ENCODE measurements at places on chromosomes 2 and 18. TPM values are rescaled to one million over a fixed set of nuclear protein-coding genes. Genes with fewer than 3 reads are reported as not detected.

Gene RASGRP3
- total RNA-seq = 16.5 TPM

Gene DSG1
- total RNA-seq = not detected

Gene FEZ2
- 40.8 TPM for total RNA-seq

Gene B3GNT7
- total RNA-seq = 51.6 TPM

Gene GPR45
- not detected for total RNA-seq

Gene ANKRD23
- total RNA-seq = 4.1 TPM

Gene MOB4
- 27.9 TPM for total RNA-seq

- H3K36me3 ChIP-seq = no peaks in the 10 kb centered on the region
- H3K4me3 ChIP-seq = peak overlapping the region; percentile 33
- DNase-seq = peak; percentile 67
- peaks cover 6% of the 10 kb centered on the region for H3K27me3 ChIP-seq
- peaks cover 5% of the 10 kb centered on the region for H3K4me1 ChIP-seq
Observed at GRCh38 chr2:38959938-38960608, 70.4 kb downstream of the ARHGEF33 start.

DNA sequence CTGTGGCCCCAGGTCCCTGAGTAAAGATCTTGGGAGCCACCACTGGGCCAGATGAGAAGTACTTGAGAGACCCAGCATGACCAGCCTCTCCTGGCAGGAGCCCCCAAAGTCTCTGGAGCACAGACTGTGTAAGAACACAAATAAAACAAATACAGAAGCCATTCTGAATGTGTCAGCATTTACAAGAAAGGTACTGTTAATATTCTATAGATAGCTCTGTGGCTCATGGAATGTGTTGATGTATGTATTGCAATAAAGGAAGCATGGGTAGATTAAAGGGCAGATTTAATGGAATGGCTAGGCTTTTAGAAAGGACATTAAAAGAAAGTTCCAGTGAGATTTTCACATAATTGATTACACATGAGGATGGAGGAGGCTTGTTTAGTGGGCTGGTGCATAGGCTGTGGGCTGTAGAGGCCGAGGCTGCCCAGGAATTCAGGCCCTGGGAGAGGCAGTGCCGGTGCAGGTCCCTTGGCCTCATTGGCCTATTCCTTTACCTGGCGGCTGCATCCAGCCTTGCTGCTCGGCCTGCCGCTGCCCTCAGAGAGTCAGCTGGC, 127.7 kb upstream of the DLX2 start:
- H3K27ac ChIP-seq = no peak overlapping the region
- H3K4me3 ChIP-seq = no peak overlapping the region
- H3K4me1 ChIP-seq = peaks cover 15% of the 10 kb centered on the region
- no peaks in the 10 kb centered on the region for H3K36me3 ChIP-seq

GRCh38 chr2:209240204-209240603, 183.6 kb upstream of the MAP2 start:
- H3K4me1 ChIP-seq = no peaks in the 10 kb centered on the region
- no peaks in the 10 kb centered on the region for H3K27me3 ChIP-seq
- no peak overlapping the region for H3K4me3 ChIP-seq

- no peaks in the 10 kb centered on the region for H3K4me1 ChIP-seq
- no peak overlapping the region for H3K4me3 ChIP-seq
- DNase-seq = no peak
Observed at GRCh38 chr2:124147552-124147951, 122.5 kb downstream of the CNTNAP5 start.

DNA sequence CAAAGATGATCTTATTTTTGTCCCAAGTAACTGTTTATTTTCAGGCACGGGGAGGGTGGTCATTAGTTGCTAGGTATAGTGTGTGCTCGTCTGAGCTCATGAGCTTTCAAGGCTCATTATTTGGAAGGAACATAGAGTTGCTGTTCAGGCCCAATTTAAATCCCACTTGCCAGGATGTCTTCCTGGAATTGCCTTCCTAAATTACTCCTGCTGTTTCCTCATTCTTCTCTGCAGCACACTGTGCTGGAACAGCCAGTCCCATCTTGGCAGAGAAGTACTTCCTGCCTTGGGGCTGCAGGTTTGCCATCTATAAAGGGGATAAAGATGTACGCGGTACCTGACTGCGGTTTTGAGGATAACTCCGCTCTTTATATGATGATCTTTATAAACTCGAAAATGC, 37.3 kb downstream of the GREB1 start:
- no peaks in the 10 kb centered on the region for H3K36me3 ChIP-seq
- H3K4me1 ChIP-seq = no peaks in the 10 kb centered on the region
- H3K4me3 ChIP-seq = no peak overlapping the region
- no peak overlapping the region for H3K27ac ChIP-seq

DNA sequence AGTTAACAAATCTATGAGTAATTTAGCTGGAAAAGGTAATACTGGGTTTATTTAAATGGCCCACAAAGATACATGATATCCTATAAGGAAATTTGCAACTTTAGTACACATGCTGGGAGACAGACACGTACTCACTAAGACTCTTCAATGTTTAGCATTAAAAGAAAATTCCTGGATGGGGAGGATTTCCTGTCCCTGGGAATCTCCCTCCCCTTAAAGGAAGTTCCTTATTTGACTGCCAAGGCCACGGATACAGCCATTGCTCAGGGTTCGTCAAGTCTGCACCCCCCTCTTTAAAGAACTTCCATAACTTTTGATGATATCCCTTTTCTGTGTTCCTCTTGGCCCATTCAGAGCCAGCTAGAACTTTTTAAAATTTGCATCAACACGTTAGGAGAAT, 267.6 kb downstream of the CD226 start:
- H3K36me3 ChIP-seq = no peaks in the 10 kb centered on the region
- no peaks in the 10 kb centered on the region for H3K4me1 ChIP-seq
- DNase-seq = no peak
- no peak overlapping the region for H3K4me3 ChIP-seq

- DNase-seq = no peak
- H3K27me3 ChIP-seq = no peaks in the 10 kb centered on the region
- H3K36me3 ChIP-seq = no peaks in the 10 kb centered on the region
- H3K4me3 ChIP-seq = no peak overlapping the region
Observed at GRCh38 chr2:84799772-84800171, 81.1 kb downstream of the TRABD2A start.

DNA sequence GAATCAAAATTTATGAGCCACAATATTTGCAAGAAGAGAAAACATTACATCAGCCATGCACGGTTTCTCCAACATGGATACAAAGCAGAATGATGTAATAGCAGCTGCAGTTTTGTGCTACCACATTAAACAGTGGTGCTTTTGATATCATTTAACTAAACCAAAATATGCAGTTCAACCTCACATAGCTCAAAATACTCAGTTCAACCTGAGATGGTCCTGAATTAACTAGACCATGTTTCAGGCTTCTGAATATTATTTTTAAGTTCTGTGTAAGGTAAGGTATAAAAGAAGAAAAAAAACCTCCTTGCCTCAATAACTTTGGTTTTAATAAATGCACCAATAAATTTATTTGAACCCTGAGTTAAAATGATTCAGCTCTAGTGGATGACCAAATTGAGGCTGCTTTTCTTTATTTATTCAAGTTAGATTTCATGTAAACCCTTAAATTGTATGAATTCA, 18.8 kb upstream of the TSPYL6 start:
- H3K27me3 ChIP-seq = no peaks in the 10 kb centered on the region
- H3K4me3 ChIP-seq = no peak overlapping the region
- H3K27ac ChIP-seq = no peak overlapping the region
- no peaks in the 10 kb centered on the region for H3K36me3 ChIP-seq
- no peak for DNase-seq
- H3K4me1 ChIP-seq = no peaks in the 10 kb centered on the region

DNA sequence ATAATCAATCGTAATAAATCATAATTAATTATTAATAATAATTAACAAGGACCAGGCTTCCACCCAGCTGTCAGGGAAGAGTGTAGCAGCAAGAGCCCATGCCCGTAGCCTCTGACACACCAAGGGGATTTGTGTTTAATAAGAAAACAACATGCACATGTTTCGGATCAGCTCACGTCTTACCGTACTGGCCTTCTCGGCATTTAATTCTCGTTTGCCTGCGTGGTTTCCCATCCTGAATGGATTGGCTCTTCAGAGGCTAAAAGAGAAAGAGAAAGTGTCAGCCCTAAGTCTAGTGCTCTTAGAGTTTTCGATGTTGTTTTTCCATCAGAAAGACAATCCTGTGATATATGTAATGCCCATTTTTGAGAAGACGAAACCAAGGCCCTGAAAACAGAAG, 27.6 kb downstream of the MBP start:
- no peak for DNase-seq
- H3K27me3 ChIP-seq = no peaks in the 10 kb centered on the region
- peak overlapping the region; percentile 81 for H3K27ac ChIP-seq
- no peak overlapping the region for H3K4me3 ChIP-seq

GRCh38 chr18:35502052-35502451, 4.3 kb upstream of the INO80C start:
- no peaks in the 10 kb centered on the region for H3K27me3 ChIP-seq
- peaks cover 4% of the 10 kb centered on the region for H3K4me1 ChIP-seq
- H3K4me3 ChIP-seq = no peak overlapping the region

DNA sequence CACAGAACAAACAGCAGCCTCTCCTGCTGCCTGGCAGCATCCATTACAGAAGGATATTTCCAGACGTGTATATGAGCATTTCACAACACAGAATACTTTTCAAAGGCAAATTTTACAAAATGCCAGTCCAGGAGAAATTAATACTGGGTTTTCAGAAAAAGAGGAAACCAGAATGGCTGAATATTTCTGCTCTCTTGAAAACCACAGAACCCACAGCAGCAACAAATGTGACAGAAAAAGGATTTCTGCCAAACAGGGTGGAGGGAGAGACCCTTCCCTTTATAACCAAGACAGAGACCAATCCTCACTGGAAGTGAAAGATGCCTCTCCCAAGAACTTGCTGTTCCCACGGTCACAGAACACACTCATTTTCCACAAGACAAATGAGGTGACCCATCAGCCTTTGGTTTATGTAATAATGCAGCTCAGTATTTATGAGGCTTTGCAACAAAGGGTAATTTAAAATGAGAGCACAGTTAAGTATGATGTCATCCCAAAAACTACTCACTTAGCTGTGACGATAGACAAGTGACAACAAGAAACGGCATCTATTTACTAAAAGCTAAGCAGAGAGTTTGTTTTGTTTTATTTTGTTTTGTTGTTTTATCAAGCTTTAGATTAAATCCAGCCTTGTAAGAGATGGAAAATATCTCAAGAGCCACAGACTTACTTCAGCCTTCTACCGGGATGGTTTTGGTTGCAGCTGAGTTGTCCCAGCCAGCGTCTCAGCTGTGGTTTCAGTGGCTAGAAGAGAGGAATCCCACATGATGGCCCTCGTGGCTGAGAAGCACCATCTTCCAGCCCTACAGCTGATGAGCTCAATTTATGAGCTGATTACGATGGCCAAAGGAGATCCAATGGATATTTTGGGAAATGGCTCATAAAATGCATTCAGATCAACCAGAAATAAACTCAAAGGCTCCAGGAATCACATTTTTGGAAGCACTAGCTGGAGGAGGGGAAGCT, 249.3 kb upstream of the AGAP1 start:
- H3K4me1 ChIP-seq = no peaks in the 10 kb centered on the region
- H3K36me3 ChIP-seq = no peaks in the 10 kb centered on the region
- H3K27ac ChIP-seq = no peak overlapping the region
- H3K4me3 ChIP-seq = no peak overlapping the region
- no peaks in the 10 kb centered on the region for H3K27me3 ChIP-seq

DNA sequence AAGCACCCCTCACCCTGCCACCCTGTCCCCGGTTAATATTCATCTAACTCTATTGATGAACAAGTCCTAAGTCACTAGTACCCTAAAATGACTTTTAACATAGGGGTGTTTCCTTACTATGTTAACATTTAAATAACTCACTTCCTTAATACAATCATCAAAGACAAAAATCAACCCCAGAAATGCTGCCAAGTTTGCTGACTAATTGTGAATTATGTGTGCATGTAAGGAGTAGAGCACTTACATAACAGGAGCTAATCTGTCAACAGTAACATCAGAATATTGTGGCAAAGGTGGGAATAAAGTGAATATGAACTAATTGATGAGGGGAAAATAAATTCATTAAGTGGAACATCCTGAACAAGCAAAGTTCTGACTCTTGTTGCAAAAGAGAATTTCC, 81.4 kb upstream of the ERBB4 start:
- no peaks in the 10 kb centered on the region for H3K36me3 ChIP-seq
- no peak overlapping the region for H3K4me3 ChIP-seq
- H3K27me3 ChIP-seq = no peaks in the 10 kb centered on the region
- no peak overlapping the region for H3K27ac ChIP-seq
- no peaks in the 10 kb centered on the region for H3K4me1 ChIP-seq

- peaks cover 21% of the 10 kb centered on the region for H3K36me3 ChIP-seq
- H3K4me3 ChIP-seq = no peak overlapping the region
- no peak overlapping the region for H3K27ac ChIP-seq
- H3K27me3 ChIP-seq = no peaks in the 10 kb centered on the region
- H3K4me1 ChIP-seq = no peaks in the 10 kb centered on the region
Observed at GRCh38 chr2:43563679-43564078, 32.2 kb downstream of the THADA start.

DNA sequence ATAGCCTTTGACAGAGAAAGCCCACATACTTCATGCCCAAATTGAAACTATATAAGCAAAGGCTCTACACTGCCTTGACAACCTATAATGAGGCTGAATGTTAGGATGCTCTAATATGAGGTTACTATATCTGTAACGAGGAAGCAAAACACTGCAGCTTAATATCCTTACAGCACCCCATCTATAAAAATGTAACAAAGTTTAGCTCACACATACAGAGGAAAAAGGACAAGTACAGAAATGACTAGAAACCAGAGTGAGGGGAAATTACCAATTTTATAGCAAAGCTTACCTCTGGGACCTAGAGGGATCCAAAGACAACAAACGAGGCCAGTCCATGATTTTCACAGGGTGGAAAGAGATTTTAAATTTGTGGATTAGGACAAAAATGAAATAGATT, 138.5 kb downstream of the COL4A4 start:
- no peak for DNase-seq
- H3K27me3 ChIP-seq = no peaks in the 10 kb centered on the region
- no peaks in the 10 kb centered on the region for H3K36me3 ChIP-seq
- H3K4me3 ChIP-seq = no peak overlapping the region

GRCh38 chr18:24987303-24988252, 364.4 kb downstream of the ZNF521 start:
- H3K27ac ChIP-seq = no peak overlapping the region
- H3K27me3 ChIP-seq = no peaks in the 10 kb centered on the region

GRCh38 chr2:85213901-85214512, 80.8 kb downstream of the TCF7L1 start:
- DNase-seq = no peak
- H3K36me3 ChIP-seq = no peaks in the 10 kb centered on the region
- no peak overlapping the region for H3K27ac ChIP-seq
- H3K4me1 ChIP-seq = no peaks in the 10 kb centered on the region
- H3K4me3 ChIP-seq = no peak overlapping the region

DNA sequence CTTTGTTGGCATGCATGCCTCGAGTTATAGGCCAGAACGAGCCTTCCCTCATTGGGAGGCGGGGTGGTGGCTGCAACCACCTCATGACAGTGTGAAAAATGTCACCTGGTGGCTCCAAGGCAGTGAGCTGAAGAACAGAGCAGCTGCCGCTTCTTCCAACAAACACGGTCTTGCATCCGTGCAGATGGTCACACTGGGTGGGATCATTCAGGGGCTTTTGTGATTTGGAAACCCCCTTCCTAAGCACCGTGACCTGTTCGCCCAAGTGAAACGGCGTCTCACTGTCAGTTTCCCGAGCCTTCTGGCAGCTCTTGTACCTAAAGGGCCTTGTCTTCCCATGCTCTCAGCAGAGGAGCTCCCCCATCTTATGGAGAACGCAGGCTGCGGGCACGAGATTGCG, 159.7 kb downstream of the NAPG start:
- DNase-seq = no peak
- H3K27ac ChIP-seq = no peak overlapping the region
- no peaks in the 10 kb centered on the region for H3K27me3 ChIP-seq
- no peaks in the 10 kb centered on the region for H3K4me1 ChIP-seq
- H3K36me3 ChIP-seq = no peaks in the 10 kb centered on the region
